Esophagus muscularis mucosa (tissue), 4 donors: ENCODE measurements at places on chromosomes 7 and 10. TPM values are rescaled to one million over a fixed set of nuclear protein-coding genes. Genes with fewer than 3 reads are reported as not detected.

GJD4 gene
- total RNA-seq: not detected

KDM7A gene
- total RNA-seq: 22.0 TPM

OPALIN gene
- not detected for total RNA-seq

MEOX2 gene
- 11.2 TPM for total RNA-seq

EEF1AKMT2 gene
- 9.6 TPM for total RNA-seq

SFXN2 gene
- 1.2 TPM for total RNA-seq

GRCh38 chr10:80413271-80413996, 5.1 kb downstream of the PRXL2A start:
- no peak overlapping the region for H3K4me3 ChIP-seq
- DNase-seq: no peak
- H3K27me3 ChIP-seq: no peaks in the 10 kb centered on the region
- no peaks in the 10 kb centered on the region for H3K36me3 ChIP-seq
- peak overlapping the region; percentile 51 for H3K27ac ChIP-seq

- no peaks in the 10 kb centered on the region for H3K27me3 ChIP-seq
- no peak overlapping the region for H3K27ac ChIP-seq
- H3K36me3 ChIP-seq: no peaks in the 10 kb centered on the region
- H3K4me3 ChIP-seq: no peak overlapping the region
These were observed 19.3 kb downstream of the AOC1 start for GRCh38 chr7:150871601-150872000.

DNA sequence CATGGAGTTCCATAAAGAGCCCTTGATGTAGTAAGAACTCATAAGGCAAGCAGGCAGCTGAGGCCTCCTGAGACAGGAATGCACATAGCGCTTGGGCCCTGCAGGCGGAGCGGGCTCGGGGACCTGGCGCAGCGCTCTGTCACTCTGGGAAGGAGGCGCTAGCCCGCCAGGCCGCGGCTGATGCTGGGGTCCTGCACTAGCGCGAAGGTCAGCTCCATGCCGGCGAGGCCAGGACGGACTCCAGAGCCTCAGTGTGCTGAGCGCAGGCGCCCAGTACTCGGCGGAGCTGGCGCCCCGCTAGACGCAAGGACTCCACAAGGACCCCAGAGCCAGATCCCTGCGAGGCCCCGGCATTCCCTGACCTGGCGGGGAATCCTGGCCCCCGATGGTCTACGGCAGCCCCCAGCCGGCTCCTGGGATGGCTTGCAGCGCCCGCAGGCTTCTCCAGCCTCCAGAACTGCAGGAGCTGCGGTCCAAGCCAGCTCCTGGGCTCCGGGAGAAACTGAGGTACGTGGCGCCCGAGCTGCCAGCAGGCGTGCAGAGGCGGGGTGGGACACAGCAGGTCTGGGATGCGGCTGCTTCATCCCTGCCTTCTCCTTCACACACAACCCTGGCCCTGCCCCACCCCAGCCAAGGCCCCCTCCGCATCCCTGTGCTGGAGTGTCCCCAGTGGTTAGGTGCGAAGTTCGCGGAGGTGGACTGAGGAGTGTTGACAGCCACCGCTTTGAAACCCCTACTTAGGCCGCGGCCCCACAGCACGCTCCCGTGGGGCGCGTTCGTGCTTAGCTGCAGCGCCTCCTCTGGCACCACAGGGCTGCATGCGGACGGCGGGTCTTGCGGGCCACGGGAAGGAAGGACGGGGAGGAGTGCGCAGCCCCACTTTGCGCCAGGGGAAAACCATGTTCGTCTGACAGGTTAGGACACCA, 761.5 kb upstream of the POM121L12 start:
- no peak overlapping the region for H3K4me3 ChIP-seq
- peak; percentile 84 for DNase-seq
- no peaks in the 10 kb centered on the region for H3K4me1 ChIP-seq
- no peak overlapping the region for H3K27ac ChIP-seq

DNA sequence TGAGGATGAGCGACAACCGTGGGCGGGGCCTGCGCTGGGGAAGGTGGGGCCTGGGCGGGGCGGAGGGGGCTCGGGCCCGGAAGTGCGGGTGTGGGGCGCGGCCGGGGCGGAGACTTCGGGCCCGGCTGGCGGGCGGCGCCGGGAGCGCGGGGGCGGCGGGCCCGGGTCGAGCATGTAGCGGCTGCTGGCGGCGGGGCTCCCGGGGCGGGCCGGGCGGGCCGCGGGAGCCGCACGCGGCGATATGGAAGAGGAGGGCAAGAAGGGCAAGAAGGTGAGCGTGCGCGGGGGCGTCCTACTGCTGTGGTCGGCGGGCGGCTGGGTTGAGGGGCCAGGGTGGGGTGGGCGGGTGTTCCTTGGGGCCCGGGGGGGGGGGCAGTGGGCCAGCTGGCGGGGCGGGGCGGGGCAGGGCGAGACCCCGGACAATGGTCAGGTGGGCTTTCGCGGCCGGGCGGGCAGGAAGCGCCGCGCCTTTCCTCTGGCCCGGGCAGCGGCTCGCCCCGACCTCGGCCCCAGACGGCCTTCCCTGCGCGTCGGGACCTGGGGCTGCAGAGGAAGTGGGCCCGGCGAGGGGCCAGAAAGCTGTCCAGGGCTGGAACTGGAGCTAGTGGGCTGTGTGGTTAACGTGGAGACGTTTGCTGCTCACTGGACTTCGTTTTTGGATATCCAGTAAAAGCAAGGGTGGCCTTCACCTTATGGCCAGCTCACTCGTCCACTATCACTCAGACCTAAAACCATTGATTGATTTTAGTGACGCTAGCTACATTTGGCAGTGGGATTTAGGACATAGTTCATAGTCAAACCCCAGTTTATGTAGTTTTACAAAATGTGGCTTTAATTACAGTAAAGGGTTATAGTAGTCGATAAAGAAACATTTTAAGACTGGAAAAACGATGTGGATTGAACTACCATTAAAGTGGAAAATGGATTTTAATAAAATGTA, at the start of gene CCM2:
Gene CCM2 (plus strand): TSS at position 109 of the 940 bp plus-strand sequence. CDS start 133 bp downstream, at position 242.
- no peak for DNase-seq
- no peaks in the 10 kb centered on the region for H3K36me3 ChIP-seq
- H3K4me1 ChIP-seq: peaks cover 27% of the 10 kb centered on the region
- H3K27me3 ChIP-seq: no peaks in the 10 kb centered on the region
- peak within 1 kb of the TSS; percentile 90 for H3K27ac ChIP-seq
- peak within 1 kb of the TSS; percentile 90 for H3K4me3 ChIP-seq

GRCh38 chr7:150385302-150385723, 6.2 kb downstream of the ZNF775 start:
- peak overlapping the region; percentile 50 for H3K27ac ChIP-seq
- H3K36me3 ChIP-seq: no peaks in the 10 kb centered on the region
- H3K4me1 ChIP-seq: peaks cover 63% of the 10 kb centered on the region
- no peak overlapping the region for H3K4me3 ChIP-seq
- DNase-seq: no peak

- no peak for DNase-seq
- no peaks in the 10 kb centered on the region for H3K27me3 ChIP-seq
- H3K36me3 ChIP-seq: peaks cover 37% of the 10 kb centered on the region
- H3K4me1 ChIP-seq: no peaks in the 10 kb centered on the region
These were observed 61.1 kb downstream of the SGCE start for GRCh38 chr7:94594882-94595281.

DNA sequence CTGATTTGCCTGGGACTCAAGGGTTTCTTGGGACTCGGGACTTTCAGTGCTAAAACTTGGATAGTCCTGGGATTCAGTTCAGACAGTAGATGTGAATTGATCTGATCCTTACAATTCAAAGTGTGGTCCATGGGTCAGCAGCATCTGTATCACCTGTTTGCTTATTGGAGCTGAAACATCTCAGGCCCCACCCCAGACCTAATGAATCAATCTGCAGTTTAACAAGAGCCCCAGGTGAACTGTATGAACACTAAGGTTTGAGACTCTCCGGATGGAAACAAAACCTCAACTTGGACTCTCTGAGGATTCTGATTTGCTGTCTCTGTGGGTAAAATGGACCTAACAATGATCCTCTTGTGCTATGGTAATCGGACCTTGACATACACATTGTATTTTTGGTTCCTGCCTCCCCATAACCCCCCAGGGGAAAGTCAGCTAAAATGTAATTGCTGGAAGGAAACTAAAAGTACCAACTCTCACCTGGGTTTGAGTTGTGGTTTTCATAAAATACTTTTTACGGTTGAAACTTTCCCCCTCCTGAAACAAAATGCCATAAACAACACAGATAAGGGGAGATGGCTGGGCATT, 11.7 kb downstream of the CYP26A1 start:
- no peaks in the 10 kb centered on the region for H3K27me3 ChIP-seq
- H3K4me1 ChIP-seq: no peaks in the 10 kb centered on the region
- H3K4me3 ChIP-seq: no peak overlapping the region
- H3K27ac ChIP-seq: no peak overlapping the region

DNA sequence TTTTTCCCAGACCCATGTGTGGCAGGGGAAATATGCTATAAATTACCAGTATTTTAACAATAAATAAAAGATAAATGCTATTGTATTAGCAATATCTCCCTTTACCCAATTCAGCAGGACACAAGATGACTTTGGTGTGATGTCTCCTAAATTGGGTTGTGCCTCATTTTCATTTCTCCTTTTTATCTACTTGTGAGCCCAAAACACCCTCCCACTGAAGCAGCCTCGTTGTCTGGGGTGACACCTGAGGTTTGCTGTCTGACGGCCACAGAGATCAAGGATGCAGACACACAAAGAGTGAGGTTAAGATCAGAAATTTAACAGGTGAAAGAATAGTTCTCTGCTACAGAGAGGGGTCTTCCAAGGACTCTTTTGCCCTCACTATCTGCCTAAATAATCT, 27.1 kb upstream of the CC2D2B start:
- DNase-seq: no peak
- H3K36me3 ChIP-seq: peaks cover 5% of the 10 kb centered on the region
- H3K27me3 ChIP-seq: no peaks in the 10 kb centered on the region
- H3K27ac ChIP-seq: peak overlapping the region; percentile 21
- no peak overlapping the region for H3K4me3 ChIP-seq

GRCh38 chr10:106618646-106619045, 545.9 kb downstream of the SORCS1 start:
- H3K36me3 ChIP-seq: no peaks in the 10 kb centered on the region
- H3K27me3 ChIP-seq: no peaks in the 10 kb centered on the region
- no peak for DNase-seq
- no peak overlapping the region for H3K4me3 ChIP-seq
- peaks cover 9% of the 10 kb centered on the region for H3K4me1 ChIP-seq

DNA sequence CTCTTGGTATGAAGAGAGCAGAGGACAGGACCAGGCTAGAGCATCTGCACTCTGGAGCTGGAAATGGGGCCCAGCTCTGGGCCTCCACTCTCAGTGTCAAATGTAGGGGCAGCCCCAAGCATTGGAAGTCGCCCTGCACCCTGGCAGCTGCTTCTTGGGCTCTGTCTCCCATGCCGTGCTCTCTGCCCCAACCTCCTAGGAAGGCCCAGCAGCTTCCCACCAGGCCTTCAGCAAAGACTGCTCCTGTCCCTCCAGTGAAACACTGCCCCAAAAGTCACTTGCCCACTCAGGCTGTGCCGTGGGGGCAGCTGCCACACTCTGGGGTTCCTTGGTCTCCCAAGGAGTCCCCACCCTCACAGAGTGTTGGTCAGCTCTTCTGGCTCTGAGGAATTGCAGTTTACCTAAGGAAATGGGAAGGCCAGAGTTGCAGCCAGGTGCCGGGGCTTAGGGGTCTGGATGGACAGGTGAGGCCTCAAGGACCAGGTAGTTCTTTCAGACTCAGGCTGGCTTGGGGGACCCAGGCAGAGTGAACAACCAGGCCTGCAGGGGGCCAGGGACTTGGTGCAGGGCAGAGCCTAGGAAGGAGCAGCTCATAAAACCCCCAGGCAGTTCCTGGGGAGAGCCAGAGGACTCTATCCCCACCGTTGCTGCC, 9.4 kb upstream of the OPN4 start:
- no peaks in the 10 kb centered on the region for H3K36me3 ChIP-seq
- H3K27me3 ChIP-seq: no peaks in the 10 kb centered on the region
- no peak overlapping the region for H3K27ac ChIP-seq

GRCh38 chr7:121500360-121501058, 104.4 kb upstream of the FAM3C start:
- H3K4me1 ChIP-seq: no peaks in the 10 kb centered on the region
- no peak overlapping the region for H3K4me3 ChIP-seq
- no peaks in the 10 kb centered on the region for H3K36me3 ChIP-seq
- no peaks in the 10 kb centered on the region for H3K27me3 ChIP-seq
- H3K27ac ChIP-seq: no peak overlapping the region

- DNase-seq: no peak
- peaks cover 40% of the 10 kb centered on the region for H3K36me3 ChIP-seq
- H3K4me3 ChIP-seq: no peak overlapping the region
- H3K27me3 ChIP-seq: no peaks in the 10 kb centered on the region
These were observed 4.0 kb downstream of the ZNF511 start for GRCh38 chr10:133312769-133313145.

DNA sequence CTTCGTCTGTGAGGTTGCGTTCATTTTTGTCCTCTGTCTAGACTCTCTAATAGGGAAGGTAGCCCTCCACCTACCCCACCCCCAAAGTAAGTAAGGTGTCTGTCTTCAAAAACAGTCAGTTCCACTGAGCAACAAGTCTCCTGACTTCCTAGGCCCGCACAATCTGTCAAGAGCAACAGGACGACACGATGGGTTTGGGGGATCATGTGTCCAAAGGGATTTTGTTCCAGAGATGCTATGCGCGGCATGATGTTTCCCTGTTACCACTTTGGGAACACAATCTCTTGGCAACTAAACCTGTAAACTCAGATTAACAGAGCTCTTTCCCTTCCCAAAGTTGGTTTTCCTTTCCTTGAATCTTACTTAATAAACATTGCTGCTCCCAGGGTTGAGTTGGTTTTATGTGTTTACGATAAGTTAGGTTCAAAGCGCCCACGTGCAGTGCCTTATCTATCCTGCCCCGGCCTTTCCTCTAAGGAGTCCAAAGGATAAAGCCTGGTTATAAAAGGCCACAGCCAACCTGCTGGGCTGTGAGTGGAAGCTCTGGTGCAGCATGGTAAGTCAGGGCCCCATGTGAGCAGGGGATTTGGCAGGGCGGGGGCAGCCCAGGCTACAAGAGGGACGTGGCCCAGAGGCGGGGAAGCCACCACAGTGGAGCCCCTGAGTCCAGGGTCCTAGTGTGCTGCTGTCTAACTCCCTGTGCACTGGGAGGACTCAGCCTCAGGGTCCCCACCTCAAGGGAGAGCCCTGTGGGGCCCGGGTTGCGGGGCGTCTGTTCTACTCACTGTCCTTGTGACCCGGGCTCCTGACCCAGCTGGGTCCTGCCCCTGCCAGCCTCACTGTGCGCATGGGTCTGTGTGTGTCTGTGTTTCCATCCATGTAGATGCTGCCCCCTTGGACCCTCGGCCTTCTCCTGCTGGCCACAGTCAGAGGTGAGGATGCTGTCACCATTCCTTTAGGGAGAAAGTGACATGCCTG, at the start of gene PNLIPRP2:
Gene PNLIPRP2 (plus strand): TSS at position 531 of the 978 bp plus-strand sequence.
- no peaks in the 10 kb centered on the region for H3K4me1 ChIP-seq
- no peaks in the 10 kb centered on the region for H3K27me3 ChIP-seq
- no peak for DNase-seq
- no peak within 1 kb of the TSS for H3K27ac ChIP-seq
